ENCODE measurements at places on chromosomes 2 and 18.

GRCh38 chr2:106063181-106063580 is 130.9 kb downstream of the UXS1 start:
- peaks cover 18% of the 10 kb centered on the region for H3K36me3 ChIP-seq
- DNase-seq: no peak
- peaks cover 18% of the 10 kb centered on the region for H3K27me3 ChIP-seq
- peaks cover 39% of the 10 kb centered on the region for H3K4me1 ChIP-seq
- no peak overlapping the region for H3K4me3 ChIP-seq

GRCh38 chr2:108169982-108170625 is 69.7 kb upstream of the SULT1C3 start:
- no peaks in the 10 kb centered on the region for H3K27me3 ChIP-seq
- no peak overlapping the region for H3K27ac ChIP-seq
- DNase-seq: no peak
- no peak overlapping the region for H3K4me3 ChIP-seq
- H3K36me3 ChIP-seq: no peaks in the 10 kb centered on the region
- H3K4me1 ChIP-seq: no peaks in the 10 kb centered on the region

GRCh38 chr2:231597014-231597611 is 4.4 kb downstream of the TEX44 start:
- no peak overlapping the region for H3K4me3 ChIP-seq
- H3K27me3 ChIP-seq: no peaks in the 10 kb centered on the region
- H3K27ac ChIP-seq: no peak overlapping the region
- no peaks in the 10 kb centered on the region for H3K36me3 ChIP-seq

DNA sequence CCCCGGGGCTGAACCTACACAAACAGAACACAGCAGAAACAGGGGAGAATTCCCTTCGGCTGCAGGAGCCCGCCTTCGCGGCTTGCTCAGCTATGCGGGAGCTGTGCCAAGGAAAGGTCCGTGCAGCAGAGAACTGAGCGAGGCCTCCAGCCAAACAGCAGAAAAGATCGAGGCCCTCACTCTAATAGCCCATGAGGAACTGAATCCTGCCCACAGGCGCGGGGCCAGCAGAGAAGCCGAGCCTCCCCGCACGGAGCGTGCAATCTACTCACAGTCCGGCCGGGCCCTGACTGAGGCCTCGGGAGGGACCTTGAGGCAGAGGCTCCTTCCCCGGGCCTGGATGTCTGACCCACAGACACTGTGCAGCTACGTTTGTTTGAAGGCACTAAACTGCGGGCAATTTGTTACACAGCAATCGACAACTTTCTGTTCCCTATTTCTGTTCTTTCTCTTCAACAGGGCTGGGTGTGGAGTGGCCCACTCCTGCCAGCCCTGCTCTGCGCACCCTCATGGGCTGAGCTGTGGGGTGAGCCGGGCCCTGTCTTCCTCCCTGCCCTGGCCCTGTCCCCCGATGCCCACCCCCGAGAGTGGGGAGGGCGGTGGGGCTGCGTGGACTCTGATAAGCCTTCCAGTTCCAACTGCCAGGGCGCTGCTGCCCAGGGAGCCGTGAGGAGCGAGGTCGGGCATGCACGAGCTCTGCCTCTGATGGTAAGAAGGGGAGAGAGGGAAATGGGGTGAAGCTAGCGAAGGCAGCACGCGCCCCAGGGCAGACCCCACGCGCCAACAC is 13.7 kb downstream of the HES6 start:
- peaks cover 8% of the 10 kb centered on the region for H3K4me1 ChIP-seq
- no peak overlapping the region for H3K4me3 ChIP-seq
- DNase-seq: no peak
- peaks cover 10% of the 10 kb centered on the region for H3K27me3 ChIP-seq
- no peaks in the 10 kb centered on the region for H3K36me3 ChIP-seq

DNA sequence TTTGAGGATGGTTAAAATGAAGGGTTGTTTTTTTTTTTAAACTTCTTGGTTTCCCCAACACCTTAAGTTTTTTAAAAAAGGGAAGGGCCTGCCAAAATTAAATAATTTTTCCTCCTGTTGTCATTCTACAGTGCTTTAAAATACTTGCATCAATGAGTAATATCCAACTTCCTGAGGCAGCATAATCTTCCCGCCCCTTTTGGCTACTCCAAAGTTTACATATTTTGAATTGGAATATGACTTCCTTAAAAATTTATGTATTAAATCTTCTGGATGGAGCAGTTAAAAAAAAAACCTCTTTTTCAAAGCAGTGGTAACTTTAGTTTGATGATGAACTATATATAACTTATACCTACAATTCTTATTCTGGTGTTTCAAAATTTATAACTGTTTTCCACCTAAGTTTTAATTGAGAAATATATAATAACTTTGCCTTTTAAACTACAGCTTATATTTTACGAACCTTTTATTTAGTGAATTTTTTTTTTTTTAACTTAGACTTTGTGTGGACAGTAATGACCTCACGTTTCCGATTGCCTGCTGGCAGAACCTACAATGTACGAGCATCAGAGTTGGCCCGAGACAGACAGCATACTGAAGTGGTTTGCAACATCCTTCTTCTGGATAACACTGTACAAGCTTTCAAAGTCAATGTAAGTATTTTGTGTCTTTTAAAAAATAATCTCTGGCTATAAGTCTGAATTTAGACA is 49.8 kb downstream of the PTPN4 start:
- H3K4me1 ChIP-seq: peaks cover 4% of the 10 kb centered on the region
- no peak overlapping the region for H3K27ac ChIP-seq
- no peaks in the 10 kb centered on the region for H3K27me3 ChIP-seq
- no peak overlapping the region for H3K4me3 ChIP-seq
- DNase-seq: no peak
- peaks cover 39% of the 10 kb centered on the region for H3K36me3 ChIP-seq

DNA sequence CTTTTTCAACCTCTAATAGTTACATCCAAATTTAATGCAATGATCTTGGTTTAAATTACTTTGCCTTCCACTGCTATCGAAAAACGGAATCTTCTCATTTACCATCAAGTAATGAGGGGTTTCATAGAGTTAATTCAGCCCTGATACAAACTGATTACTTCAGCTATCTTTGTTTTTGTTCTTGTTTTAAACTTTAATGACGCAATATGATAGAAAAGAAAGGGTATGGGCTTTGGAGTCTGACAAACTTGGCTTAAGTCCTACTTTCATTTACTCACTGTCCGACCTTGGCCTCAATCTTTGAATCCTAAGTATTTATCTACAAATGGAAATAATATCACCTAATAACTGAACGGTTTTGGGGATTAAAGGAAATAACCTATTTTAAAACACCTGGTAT is 16.1 kb downstream of the ADAM17 start:
- H3K27me3 ChIP-seq: no peaks in the 10 kb centered on the region
- no peak for DNase-seq
- H3K4me1 ChIP-seq: peaks cover 24% of the 10 kb centered on the region
- peaks cover 35% of the 10 kb centered on the region for H3K36me3 ChIP-seq
- no peak overlapping the region for H3K4me3 ChIP-seq

GRCh38 chr2:82848285-82848684 is 1610.8 kb downstream of the SUCLG1 start:
- no peak overlapping the region for H3K27ac ChIP-seq
- no peaks in the 10 kb centered on the region for H3K27me3 ChIP-seq
- no peak for DNase-seq

GRCh38 chr18:62425465-62426190 is 97.2 kb upstream of the ZCCHC2 start:
- H3K36me3 ChIP-seq: peaks cover 2% of the 10 kb centered on the region
- peak; percentile 76 for DNase-seq
